Renal cortex interstitium (tissue), 15 donors: ENCODE measurements at places on chromosomes 7 and 10. TPM values are rescaled to one million over a fixed set of nuclear protein-coding genes. Genes with fewer than 3 reads are reported as not detected.
A peak's percentile ranks its signal among the peaks of the same experiment; 100 is the strongest.

The TRIL gene
- polyA plus RNA-seq: 53.5 TPM

- no peak for DNase-seq
These were observed 1169.0 kb downstream of the REEP3 start for GRCh38 chr10:64690194-64690593.

DNA sequence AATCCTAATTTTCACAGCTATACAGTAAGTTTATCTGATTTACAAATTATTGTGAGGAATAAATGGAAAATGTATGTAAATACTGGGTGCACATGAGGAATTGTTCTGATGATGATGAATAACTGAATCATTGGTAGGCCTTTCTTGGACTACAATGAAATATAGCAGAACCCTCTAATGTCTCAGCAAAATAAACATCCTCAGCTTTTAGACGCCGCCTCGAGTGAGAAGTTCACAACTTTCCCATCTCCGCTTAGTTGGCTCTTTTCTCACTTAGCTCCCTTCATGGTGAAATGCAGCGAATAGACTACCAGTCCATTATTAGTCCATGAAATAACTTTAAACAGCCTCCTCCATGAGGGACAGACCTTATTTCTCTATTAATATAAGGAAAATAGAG is 182.3 kb downstream of the BICC1 start:
- DNase-seq: no peak

- DNase-seq: peak; percentile 46
These were observed 44.5 kb downstream of the STARD3NL start for GRCh38 chr7:38222481-38223096.

DNA sequence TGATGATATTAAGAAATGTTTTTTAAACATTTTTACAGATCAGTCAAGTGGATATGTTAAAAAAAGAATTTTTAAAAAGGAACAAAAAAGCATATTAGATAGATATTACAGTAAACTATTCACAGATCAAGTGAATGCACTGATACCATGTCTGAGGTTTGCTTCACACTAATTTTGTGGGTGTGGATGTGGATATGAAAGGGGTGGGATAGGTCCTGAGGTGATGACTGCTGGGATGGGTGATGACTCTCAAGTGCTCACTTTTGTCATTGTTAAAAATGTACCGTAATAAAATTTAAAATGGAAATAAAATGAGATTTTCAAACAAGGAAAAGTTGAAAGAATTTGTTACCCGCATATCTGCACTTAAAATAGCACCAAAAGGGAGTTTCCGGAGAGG is 54.1 kb downstream of the AGMO start:
- no peak for DNase-seq
